ENCODE measurements at places on chromosomes 1 and 21. TPM values are rescaled to one million over a fixed set of nuclear protein-coding genes. Genes with fewer than 3 reads are reported as not detected.

HMCN1 gene
- 0.83 TPM for total RNA-seq

OR2T8 gene
- total RNA-seq: not detected

DNA sequence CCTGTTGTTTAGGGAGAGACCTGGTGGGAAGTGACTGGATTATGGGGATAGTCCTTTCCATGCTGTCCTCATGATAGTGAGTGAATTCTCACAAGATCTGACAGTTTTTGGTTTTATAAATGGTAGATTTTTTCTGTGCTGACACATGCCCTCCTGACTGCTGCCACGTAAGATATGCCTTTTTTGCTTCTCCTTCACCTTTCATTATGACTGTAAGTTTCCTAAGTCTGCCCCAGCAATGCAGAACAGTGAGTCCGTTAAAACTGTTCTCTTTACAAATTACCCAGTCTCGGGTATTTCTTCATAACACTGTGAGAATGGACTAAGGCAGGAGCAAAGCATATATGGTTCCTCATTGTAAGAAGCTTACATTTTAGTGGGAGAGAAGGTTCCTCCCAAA is 1727.2 kb downstream of the NCAM2 start:
- H3K36me3 ChIP-seq: no peaks in the 10 kb centered on the region
- no peaks in the 10 kb centered on the region for H3K27me3 ChIP-seq
- DNase-seq: no peak

- H3K27me3 ChIP-seq: 0 out of 2 replicates have a peak, but pooled peaks cover 8% of the 10 kb centered on the region
- no peak for DNase-seq
- H3K4me1 ChIP-seq: no peaks in the 10 kb centered on the region
- no peak overlapping the region for H3K27ac ChIP-seq
- no peaks in the 10 kb centered on the region for H3K36me3 ChIP-seq
- no peak overlapping the region for H3K4me3 ChIP-seq
Observed at GRCh38 chr1:206664740-206665139, 20.0 kb upstream of the MAPKAPK2 start.

GRCh38 chr1:102588536-102588935 is 519.8 kb downstream of the COL11A1 start:
- H3K36me3 ChIP-seq: no peaks in the 10 kb centered on the region
- H3K4me3 ChIP-seq: no peak overlapping the region
- peak; percentile 65 for DNase-seq
- H3K27me3 ChIP-seq: no peaks in the 10 kb centered on the region
- no peak overlapping the region for H3K27ac ChIP-seq

DNA sequence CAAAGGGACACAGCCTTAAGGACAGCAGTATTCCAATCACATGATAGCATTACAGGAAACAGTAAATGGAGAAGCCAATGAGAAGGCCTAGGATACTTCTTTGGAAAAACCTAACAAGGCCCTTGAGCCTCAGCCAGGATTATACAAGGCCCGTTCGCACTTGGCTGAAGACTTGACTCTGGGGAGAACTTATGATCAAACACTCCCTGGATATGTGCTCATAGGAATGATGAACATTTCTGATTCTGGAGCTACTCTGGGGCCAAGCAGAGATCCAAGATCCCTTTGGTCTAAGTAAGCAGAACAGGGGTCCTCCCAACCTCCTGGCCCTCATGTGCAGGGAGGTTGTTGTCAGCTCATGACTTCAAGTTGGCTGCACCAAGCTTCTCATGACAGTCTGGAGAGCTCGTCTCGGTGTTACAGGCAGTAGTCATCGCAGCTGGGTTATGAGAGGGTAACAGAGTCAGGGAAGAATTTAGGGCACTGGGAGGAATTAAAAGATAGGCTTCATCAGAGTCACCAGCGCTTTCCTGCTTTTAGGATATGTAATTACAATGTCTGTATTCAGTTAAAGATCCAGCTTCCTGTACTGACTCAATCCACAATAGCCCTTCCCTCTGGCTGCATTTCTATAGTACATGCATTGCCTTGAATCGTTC is 92.5 kb upstream of the IRF2BP2 start:
- no peaks in the 10 kb centered on the region for H3K27me3 ChIP-seq
- H3K4me3 ChIP-seq: no peak overlapping the region
- H3K4me1 ChIP-seq: no peaks in the 10 kb centered on the region

GRCh38 chr21:14452727-14453241 is 69.8 kb upstream of the HSPA13 start:
- no peaks in the 10 kb centered on the region for H3K36me3 ChIP-seq
- no peak overlapping the region for H3K4me3 ChIP-seq
- H3K27me3 ChIP-seq: no peaks in the 10 kb centered on the region

- H3K4me1 ChIP-seq: no peaks in the 10 kb centered on the region
- peaks cover 25% of the 10 kb centered on the region for H3K36me3 ChIP-seq
- no peak for DNase-seq
- no peak overlapping the region for H3K4me3 ChIP-seq
Observed at GRCh38 chr1:156788136-156788535, 20.8 kb downstream of the PRCC start.
